ENCODE measurements at places on chromosomes 12 and 14.
A peak's percentile ranks its signal among the peaks of the same experiment; 100 is the strongest.

- DNase-seq: no peak
Observed at GRCh38 chr12:132804426-132804861, 24.2 kb downstream of the GOLGA3 start.

GRCh38 chr12:42496886-42497285 lies 92.7 kb downstream of the PRICKLE1 start:
- no peak for DNase-seq

DNA sequence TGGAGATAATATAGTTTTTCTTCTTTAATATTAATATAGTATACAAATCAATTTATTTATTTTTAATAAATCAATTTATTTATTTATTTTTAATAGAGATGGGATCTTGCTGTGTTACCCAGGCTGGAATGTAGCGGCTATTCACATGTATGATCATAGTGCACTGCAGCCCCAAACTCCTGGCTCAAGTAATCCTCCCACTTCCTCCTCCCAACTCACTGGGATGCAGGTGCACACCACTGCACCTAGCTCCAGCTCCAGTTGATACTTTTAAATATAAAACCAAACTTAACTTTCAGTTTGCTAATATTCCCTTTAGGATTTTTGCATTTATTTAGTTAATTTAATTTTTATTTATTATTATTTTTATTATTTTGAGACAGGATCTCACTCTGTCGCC lies 8.6 kb downstream of the GOLGA5 start:
- no peak for DNase-seq

DNA sequence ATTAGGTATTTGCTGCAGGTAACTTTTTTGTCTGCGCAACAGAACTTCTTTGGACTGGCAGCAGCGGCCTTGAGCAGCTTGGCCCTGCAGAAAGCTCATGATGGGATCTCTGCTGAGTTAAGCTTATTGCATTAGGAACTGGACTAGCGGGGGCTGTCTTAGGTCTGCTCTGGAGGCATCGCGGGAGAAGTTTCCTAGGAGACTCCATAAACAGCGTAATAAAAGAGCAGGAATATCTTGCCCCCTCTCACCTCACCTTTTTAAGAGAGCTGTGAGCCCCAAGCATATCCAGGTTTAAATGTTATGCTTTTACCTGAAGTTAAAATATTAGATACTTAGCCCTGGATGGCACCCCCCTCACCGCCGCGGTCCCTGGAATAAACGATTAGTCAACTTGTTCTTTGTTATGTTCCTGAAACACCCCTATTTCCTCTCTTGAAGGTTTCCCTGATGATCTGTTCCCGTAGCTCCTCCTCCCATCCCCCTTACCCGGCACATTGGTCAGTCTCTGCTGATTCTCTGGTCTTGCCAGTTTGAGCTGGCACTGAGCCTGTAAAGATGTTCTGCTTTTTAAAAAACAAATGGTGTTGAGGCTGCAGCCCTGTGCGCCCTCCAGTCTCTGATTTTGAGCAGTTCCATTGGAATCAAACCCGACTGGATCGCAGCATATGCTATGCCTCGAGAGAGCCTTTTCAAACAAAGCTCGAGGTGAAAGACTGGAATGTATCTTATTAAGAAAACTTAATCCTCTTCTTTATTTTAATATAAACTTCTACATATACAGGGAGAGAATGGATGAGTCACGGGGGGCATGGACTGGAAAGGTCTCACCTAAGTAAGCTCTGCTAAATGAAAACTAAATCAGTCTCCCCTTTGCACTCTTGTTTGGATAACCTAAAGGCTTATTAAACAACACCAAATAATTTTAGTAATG lies 1.9 kb downstream of the MLXIP start:
- DNase-seq: peak; percentile 51

GRCh38 chr12:14988035-14988434 lies 15.2 kb downstream of the PDE6H start:
- DNase-seq: no peak

GRCh38 chr12:69102856-69103255 lies 136.5 kb upstream of the CPSF6 start:
- DNase-seq: no peak

DNA sequence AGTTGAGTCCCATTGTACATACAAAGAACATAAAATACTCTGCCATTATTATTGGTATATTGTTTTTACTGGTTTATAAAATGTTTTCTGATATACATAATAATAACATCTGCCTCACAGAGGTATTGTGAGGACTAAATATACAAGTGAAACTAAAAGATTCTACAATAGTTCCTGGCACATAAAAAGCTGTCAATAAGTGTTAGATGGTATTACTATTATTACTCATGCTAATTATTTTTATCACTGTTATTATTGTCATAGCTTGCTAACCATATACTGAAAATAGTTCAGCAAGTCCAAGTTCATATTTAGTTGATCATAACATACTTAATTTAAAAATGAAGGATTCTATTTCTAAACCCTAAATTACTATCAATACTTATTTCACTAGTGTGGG lies 34.4 kb downstream of the BTG1 start:
- no peak for DNase-seq

GRCh38 chr12:121916719-121917118 lies 1.7 kb upstream of the CFAP251 start:
- DNase-seq: no peak

- DNase-seq: no peak
Observed at GRCh38 chr14:96893966-96894622, 96.9 kb downstream of the VRK1 start.

DNA sequence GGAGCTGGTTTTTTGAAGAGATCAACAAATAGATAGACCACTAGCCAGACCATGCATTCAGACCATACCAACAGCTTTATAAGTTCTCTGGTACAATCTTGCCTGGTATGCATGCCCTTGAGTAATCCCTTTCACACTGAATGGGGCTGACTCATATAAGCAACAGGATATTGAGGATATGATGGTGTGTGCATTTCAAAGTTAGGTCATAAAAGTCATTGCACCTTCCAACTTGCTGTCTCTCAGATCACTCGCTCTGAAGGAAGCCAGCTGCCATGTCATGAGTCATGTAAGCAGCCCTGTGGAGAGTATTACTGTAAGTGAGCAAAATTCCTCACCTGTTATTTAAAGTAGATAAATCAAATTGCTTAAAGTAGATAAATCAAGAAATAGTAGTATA lies 45.0 kb upstream of the OR6J1 start:
- DNase-seq: no peak

DNA sequence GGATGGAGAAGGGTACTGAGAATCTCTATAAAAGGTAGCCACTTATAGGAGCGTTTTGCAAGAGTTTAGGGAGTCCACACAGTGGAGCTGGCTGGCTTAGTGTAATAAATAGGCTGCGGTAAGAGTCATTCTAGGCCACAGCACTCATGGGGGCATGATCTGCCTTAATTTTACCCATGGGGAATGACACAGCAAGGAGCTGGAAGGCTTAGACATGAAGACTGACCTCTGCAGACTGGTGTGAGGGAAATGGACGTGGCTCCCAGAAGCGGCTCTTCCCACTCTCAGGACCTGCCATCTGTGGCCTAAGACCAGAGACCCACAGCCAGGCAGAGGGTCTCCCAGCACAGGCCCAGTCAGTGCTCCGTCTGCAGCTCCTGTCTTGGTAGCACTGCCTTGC lies 173.3 kb downstream of the PPM1H start:
- DNase-seq: no peak

DNA sequence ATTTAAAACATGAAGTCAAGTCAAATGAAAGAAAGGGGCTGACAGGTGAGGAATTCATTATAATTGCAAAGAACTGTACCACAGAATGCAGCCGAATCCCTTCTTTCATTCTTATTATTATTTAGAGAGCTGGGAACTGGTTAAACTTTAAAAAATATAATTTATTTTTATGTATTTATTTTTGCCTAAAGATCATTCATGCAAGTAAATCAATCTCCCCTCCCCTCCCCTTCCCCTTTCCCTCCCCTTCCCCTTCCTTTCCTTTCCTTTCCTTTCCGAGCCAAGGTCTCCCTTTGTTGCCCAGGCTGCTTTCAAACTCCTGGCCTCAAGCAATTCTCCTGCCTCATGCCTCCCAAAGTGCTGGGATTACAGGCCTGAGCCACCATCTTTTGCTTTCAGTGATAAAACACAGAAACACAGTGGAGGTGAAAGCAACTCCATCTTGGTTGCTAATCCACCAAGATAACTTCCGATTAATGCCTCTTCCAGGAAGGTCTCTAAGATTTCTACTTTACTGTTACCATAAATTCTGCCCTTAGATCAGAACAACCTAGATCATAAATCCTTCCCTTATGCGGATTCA lies 6.0 kb upstream of the UBC start:
- no peak for DNase-seq

GRCh38 chr12:56670836-56671235 lies 17.2 kb downstream of the PTGES3 start:
- no peak for DNase-seq

DNA sequence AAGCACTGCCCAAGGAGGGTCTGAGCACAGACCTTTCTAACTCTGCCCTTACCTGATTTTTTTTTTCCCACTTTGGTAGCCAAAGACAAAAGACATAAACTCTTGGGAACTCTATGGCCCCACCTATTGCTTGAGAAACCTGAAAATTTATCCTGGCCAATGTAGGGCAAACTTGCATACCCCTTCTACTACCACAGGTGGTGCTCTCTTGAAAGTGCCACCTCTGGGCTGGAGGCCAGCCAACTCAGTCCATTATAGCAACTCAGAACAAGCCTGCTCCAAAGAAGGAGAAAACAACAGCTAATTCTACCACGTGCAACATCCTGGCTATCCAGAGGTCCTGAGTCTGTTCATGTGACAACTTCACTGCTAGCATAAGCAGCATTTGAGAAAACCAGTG lies 55.7 kb upstream of the ABCD2 start:
- no peak for DNase-seq

GRCh38 chr12:122948605-122949004 lies 17.7 kb downstream of the ABCB9 start:
- no peak for DNase-seq

DNA sequence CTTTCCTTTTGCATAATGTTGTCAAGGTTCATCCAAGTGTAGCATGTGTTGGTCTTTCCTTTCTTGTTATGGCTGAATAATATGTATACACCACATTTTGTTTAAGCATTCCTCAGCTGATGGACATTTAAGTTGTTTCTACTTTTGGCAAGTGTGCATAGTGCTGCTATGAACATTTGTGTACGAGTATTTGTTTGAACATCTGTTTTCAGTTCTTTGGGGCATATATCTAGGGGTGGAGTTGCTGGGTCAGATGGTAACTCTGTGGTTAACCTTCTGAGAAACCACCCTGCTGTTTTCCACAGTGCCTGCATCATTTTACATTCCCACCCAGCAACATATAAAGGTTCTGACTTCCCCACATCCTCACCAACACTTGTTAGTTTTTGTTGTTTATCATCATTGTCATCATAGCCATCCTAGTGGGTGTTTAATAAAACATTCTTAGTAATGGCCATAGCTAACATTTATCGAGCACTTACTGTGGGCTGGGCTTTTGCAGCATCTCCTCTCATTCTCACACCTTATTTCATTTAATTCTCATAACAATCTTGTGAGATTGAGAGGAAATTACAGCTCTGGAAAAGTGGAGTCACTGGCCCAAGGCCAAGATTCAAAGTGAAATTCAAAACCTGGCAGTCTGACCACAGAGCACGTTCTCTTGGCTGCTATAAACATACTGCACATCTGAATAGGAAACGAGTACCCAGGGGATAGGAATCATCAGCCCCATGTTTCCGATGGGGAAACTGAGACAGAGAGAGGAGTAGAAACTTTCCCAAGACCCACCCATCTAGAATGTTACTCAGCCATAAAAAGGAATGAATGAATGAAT lies 193.6 kb downstream of the KSR2 start:
- no peak for DNase-seq

DNA sequence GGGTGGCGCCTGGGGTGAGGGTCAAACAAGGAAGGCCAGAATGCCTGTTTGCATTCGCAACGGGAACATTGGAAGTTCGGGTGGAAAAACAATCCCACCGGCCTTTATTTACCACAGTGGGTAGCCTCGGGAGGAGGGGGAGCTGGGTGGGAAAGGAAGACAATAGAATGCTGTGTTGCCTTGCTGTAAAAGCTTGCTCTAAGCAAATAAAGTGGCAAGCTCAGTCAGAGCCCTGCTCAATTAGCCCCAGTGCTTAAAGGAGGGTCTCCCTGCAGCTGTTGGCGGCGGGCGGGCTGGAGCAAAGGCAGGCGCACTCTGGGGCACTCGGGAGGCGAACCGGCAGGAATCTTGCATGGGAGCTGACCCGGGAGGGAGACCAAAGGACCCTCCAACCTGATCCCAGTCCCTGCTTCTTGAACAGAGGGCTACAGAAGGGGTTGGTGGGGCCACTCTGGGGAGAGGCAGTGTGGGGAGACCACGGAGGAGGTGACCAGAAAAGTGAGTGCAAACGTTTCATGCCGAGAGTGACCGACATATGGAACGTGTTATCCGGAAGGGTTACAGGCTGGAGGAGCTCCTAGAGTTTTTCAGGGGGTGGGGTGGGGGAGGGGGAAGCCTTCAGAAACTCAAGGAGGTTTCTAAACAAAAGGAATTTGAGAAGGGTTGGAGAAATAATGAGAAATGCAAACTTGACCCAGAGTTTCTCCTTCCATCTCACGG lies 48.5 kb downstream of the NTF3 start:
- no peak for DNase-seq

GRCh38 chr12:95215949-95216348 lies 1.3 kb downstream of the FGD6 start:
- no peak for DNase-seq

- no peak for DNase-seq
Observed at GRCh38 chr12:70876952-70877351, 43.6 kb downstream of the PTPRR start.

GRCh38 chr12:52413782-52414345 lies 7.7 kb upstream of the KRT82 start:
- DNase-seq: no peak
